ENCODE measurements at places on chromosomes 11 and 22.

GRCh38 chr11:68956142-68956541, 24.6 kb downstream of the MRGPRD start:
- DNase-seq = no peak

- no peak for DNase-seq
These were observed 556 bp downstream of the CDCA5 start for GRCh38 chr11:65083134-65083833.

GRCh38 chr11:78940500-78941225, 366.0 kb upstream of the NARS2 start:
- DNase-seq = peak; percentile 61

GRCh38 chr11:123822032-123822431, 15.9 kb upstream of the OR6M1 start:
- no peak for DNase-seq

GRCh38 chr11:11464555-11464954, 111.5 kb upstream of the CSNK2A3 start:
- DNase-seq = no peak

GRCh38 chr11:34165786-34166555, 60.5 kb downstream of the NAT10 start:
- DNase-seq = no peak

GRCh38 chr11:134751031-134751585, 339.1 kb upstream of the B3GAT1 start:
- DNase-seq = no peak

DNA sequence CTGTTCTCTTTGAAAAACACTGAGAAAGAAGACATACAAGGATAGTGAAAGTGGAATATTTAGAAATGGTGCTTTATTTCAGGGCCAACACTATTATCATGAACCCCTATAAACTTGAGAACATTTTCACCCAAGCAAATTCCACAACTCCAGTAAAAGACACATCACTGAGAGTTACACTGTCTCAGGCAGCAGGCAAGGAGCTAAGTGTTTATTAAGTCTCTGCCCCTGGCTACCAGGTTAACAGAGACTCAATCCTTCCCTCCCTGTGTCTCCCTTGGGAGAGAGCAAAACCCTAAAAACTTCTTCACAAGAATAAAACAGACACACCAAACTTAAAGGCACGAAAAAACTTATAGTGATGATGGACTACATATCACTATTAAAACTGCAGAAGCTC, 18.5 kb downstream of the MPPED2 start:
- no peak for DNase-seq

GRCh38 chr22:46748908-46749675, 11.0 kb upstream of the CERK start:
- no peak for DNase-seq

GRCh38 chr11:132217856-132218255, 847.4 kb downstream of the NTM start:
- DNase-seq = no peak

DNA sequence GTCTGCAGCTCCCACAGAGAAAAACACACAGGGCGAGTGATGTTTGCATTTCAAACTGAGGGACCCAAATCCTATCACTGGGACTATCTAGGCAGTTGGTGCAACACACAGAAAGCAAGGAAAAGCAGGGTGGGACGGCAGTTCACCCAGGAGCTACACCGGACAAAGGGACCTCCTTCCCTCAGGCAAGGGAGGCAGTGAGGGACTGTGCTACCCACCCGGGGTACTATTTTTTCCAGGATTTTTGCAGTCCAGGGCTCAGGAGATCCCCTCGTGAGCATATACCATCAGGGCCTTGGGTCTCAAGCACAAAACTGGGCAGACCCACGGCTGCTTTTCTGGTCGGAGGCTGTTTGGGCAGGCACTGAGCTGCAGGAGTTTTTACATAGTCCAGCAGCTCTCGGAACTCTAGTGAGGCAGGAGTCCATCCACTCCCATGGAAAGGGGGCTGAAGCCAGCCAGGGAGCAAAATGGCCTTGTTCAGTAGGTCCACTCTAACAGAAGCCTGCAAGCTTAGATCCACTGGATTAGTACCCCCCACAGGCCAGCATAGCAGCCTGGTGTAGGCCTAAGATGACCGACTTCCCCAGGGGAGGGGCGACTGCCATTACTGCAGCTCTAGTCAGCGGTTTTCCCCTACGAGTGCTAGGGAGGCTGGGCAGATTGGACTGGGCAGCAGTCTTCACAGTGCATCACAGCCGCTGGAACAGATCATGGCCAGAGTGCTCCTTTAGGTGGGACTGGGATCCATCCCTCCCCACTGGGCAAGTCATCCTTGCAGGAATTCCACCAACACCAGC, 28.2 kb downstream of the CARD18 start:
- DNase-seq = no peak

GRCh38 chr11:12592283-12592682, 81.9 kb upstream of the TEAD1 start:
- DNase-seq = no peak

DNA sequence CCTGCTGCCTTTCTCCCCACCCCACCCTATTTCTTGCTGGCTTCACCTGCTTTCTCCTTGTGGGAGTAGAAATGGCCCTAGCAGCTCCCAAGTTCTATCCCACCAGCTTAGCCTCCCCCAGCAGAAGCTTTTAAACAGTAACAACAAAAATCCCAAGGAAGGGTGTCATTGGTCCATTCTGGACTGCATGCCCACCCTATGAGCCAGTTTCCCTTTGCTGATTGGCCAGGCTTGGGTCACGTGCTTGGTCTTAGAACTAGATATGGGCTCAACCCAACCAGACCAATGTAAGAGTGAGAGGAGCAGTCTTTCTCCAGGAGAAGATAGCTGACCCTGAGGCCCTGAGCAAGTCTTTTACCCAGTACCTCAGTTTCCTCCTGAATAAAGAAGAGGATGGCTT, 2.3 kb downstream of the MTFP1 start:
- no peak for DNase-seq

DNA sequence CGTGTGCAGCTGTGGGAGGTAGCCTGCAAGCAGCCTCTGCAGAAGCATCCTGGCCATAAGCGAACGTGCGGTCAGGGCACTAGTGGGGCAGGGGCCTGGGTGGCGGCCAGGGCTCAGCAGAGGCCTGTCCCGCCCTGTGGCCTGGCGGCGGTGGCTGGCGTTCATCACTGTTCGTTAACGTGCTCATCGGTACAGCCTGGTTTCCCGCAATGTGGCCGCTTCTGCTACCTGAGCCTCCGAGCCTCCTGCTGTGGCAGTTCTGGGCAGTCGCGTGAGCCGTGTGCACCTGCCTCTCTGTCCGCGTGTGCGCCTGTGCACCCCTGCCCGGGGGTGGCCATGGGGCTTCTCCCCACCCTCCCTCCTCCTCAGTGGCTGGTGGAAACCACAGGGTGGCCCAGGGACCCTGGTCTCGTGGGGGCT, 117.9 kb downstream of the KCNQ1OT1 start:
- DNase-seq = no peak

GRCh38 chr11:106463796-106464201, 386.3 kb downstream of the AASDHPPT start:
- no peak for DNase-seq

DNA sequence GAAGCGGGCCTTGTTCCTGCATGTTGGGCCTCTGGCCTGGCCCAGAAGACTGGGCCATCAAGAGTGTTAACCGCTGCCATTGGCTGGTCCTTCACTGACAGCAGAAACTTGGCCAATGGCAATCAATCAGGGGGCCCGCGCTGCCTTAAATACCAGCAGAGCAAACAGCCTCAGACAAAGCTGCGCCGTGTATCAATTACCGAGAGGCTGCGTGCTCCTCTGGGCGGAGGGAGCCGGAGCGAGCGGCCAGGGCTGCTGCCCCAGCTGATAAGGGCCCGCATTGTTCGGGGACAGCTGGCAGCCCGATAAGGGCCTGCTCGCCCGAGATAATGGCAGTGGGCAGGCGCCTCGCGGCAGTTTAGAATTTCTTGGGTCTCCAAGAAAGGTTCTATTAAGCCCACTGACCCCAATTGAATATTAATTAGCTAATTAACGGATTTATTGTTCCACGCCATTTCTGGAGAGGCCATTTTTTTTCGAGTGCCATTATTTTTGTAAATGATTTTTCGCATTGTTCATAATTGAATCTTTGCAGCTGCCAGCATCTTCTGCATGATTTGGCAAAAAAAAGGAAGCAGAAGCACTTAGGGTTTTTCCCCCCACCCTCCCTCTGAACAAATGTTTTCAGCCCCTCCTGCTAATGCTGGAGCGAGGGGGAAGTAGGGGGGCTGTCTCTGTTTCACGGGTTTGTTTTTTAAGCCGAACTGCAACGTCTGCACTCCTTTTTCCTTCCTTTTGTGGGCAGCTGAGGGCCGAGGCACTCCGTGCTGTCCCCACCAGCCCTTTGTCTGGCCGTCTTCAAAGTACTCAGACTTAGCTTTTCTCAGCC, 37.6 kb upstream of the RIC3 start:
- DNase-seq = peak; percentile 49

- DNase-seq = no peak
These were observed 90.5 kb upstream of the XKR3 start for GRCh38 chr22:16915701-16916100.

DNA sequence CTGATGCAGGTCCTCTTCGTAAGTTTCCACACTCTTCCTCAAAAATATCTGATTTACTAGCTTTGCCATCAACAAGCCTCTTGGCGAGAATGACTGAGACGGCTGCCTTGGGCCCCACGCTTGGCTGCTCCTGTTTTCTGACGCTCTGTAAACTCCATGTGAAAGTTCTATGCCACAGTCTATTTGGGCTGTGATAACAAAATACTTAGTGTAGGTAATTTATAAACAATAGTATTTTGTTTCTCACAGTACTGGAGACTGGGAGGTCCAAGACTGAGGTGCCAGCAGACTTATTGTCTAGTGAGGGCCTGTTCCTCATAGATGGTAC, 123.2 kb upstream of the SORL1-AS1 start:
- no peak for DNase-seq

DNA sequence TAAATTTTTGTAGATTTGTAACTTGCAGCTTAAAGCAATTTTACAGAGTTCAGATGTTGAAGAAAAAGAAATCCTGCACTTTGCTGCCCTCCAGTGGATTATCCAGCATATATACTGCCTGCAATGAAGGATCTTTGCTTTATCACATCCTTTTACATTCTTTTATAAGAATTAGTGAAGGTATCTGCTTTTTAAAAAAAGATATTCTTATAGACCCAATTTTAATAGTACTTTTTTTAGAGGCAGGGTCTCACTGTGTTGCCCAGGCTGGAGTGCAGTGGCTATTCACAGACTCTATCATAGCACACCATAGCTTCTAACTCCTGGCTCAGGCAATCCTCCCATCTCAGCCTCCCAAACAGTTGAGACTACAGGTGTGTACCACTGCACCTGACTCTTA, 60.7 kb downstream of the TTC17 start:
- DNase-seq = no peak

GRCh38 chr11:72735495-72736027, 16.6 kb downstream of the ARAP1 start:
- no peak for DNase-seq

DNA sequence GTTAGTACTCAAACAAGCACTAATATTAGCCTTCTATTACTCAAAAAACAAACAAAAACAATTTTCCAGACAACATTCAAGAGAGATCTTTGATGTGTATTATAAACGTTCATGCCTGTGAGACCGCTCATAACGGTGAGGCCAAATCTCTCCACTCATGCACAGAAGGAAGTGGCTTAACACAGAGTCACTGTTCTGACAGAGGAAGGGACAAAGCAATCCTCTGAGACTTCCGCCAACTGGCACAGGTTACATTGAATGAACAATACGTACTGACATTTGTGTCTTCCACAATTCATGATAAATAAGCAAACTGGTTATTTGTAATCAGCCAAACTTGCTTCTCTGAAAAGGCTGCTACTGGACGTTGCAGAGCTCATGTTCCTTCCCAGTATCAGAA, 30.5 kb downstream of the CHKA start:
- DNase-seq = peak; percentile 24

DNA sequence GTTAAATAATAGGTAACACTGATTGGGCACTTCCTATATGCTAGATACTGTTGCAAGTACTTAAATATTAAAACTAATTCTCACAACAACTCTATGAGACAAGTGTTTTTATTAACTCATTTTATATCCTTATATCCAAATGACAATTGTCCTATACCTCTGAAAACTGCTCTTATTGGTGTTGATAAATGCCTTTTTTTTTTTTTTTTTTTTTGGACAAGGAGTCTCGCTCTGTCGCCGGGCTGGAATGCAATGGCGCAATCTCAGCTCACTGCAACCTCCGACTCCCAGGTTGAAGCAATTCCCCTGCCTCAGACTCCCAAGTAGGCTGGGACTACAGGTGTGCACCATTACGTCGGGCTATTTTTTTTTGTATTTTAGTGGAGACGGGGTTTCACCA, 41.6 kb downstream of the MRTFA start:
- DNase-seq = no peak

DNA sequence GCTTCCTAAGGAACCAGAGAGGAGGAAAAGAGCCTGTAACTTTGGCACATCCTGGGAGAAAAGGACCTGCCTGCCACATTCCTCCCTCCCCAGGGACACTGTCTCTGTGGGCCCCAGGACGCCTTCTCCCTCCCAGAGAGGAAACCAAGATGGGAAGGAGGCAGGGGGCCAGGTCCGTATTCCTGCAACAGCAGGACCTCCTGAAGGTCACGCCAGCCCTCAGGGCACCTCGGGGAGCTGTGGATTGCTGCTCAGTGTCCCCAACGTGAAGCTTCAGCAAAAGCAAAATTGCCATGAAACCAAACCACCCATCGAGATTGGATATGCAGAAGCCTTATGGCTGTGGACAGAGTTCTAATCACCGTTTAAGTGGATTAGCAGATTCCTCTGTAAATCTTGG, 86.7 kb downstream of the ARHGAP8 start:
- DNase-seq = no peak

GRCh38 chr11:44954051-44954906, 3.6 kb upstream of the TP53I11 start:
- DNase-seq = no peak
